Hematopoietic multipotent progenitor cell treated with erythropoietin and hydrocortisone succinate and interleukin-3 and kit ligand, for 6 days (in vitro differentiated cells): ENCODE measurements at places on chromosomes 12 and 14.
A peak's percentile ranks its signal among the peaks of the same experiment; 100 is the strongest.

DNA sequence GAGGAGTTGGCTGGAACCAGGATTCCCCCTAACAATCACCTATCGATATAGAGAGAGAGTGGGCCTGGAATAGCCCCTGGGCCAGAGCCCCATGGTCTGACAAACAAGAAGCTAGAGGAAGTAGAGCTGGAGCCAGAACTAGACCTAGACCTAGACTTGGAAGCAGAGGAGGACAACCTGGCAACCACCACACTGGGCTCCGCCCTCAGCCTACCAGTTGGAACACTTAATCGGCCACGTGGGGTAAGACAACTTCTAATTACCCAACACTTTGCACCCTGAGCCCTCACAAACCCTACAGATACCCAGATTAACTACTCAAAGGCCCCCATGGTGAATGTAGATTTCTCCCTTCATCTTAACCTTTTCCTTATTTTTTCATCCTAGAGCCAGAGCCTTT is 4.6 kb upstream of the PA2G4 start:
- DNase-seq: no peak

- no peak for DNase-seq
Measured at GRCh38 chr14:64225151-64225757, 68.9 kb downstream of the ESR2 start.

GRCh38 chr14:29085546-29085945 is 319.0 kb downstream of the FOXG1 start:
- DNase-seq: peak; percentile 16

- no peak for DNase-seq
Measured at GRCh38 chr12:120159509-120160237, 34.8 kb downstream of the GCN1 start.

DNA sequence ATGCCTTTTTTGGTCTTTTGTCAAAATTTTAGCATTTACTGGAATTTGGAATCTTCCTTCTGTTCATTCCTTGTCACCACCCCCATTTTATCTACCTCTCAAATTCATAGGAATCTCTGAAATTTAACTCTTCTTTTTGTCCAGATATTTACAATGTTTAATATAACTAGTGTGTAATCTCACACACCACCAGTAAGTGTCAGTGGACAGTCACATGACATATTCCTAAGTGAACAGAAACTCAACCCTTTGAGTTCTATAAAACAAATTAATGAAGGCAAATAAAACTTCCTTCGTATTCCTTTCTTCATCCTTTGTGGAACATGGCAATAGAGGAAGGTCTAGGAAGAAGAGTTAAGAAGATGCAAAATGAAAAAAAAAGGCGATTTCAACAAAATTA is 26.6 kb downstream of the ATF7 start:
- DNase-seq: no peak

DNA sequence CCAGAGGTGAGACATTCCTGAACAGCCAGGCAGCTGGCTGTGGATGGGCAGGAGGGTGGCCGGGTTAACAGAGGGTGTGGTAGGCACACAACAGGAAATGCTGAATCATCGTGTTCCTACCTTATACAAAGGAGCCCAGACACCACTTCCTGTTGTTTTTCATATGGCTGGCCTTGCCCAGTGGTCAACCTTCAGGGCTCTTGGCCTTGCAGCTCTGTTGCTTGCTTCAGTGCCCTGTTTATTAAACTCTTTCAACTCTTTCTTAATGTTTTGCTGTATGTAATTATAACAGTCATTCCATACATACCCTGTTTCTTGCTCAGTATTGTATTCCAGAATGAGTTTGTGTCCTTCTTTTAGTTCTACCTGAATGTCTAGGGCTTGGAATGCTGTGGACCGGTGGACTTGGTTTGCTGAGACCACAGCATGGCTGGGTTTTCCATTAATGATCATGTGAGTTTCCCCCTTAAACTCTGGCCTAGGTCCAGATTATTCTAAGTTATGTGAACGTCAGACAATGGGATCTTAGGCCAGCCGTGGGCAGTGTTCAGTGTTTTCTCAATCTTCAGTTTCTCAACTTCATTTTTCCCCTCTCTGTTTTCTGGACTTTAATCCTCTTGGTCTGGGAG is 11.9 kb downstream of the CFAP54 start:
- peak; percentile 90 for DNase-seq

- DNase-seq: no peak
Measured at GRCh38 chr14:96624661-96625425, 122.7 kb downstream of the PAPOLA start.

DNA sequence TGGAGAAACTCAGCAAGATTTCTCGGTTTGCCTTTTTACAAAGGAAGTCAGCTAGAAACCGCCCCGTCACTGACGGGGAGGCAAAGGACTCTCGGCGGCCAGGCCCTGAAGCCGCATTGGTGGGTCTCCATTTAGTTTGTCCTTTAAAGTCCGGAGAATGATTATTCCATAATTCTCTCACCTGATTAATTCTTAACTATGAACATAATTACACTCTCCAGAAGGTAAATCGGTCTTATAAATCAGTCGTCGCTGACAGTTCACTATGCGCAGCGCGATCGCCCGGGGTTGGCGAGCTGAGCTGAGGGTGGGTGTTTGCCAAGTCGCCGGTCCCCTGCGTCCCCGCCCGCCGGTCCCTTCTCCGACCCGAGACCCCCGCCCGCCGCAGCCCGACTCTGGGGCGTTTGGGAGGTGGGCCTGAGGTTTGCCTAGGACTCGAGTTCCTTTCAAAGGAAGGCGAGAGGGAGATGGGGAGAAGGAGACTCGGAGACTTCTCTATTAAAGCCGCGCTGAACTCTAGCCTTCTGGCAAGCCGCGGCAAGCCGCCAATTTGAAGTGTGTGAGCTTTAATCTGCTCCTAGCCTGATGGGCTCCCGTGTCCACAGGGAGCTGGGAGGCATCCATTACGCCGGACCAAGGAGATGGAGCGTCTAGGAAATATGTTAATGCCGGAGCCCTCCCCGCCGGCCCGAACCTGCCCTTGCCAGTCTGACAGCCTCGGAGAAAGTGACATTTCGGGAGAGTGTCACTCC is 392.9 kb downstream of the NOVA1 start:
- DNase-seq: no peak

DNA sequence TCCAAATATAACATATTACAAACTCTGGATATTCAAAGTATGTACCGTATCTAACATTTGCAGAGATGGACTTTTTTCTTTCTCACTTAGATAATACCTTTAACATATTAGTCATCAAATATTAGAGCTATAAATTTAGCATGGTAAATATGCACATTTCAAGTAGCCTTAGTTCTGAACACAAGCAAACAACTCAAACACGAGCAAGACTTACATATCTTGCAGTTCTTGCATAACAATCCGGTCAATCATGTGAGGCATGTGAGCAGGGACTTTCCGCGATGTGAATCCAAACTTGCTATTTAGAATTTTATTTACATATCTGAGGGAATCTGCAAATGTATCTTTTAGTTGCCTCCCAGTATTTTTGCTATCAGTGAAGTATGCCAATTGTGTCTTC is 22.1 kb upstream of the SYCP3 start:
- DNase-seq: no peak

DNA sequence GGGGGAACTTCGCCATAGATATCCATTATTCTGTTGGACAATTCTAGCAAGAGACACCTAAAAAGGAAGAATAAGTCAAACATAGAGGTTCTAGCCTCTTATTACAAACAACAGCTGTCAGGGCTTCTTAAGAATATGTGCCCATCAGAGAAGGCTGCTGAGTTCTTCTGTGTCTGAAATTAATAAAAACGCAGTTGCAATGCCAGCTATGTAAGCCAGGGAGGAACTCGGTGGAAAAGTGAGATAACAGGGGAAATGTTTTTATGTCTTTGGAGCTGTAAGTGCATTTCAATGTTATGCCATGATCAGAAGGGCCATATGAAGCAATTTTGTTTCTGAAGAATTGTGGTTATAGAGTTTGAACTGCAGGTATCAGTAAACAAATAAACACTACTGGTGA is 95.0 kb downstream of the SYT1 start:
- no peak for DNase-seq
